ENCODE measurements at places on chromosomes 6 and 20.

- DNase-seq: no peak
These were observed 202.2 kb upstream of the PCSK2 start for GRCh38 chr20:17024513-17025119.

- no peak for DNase-seq
These were observed at the start of gene HLA-DMB for GRCh38 chr6:32940656-32941213. Gene HLA-DMB, minus strand, starts transcription at chr6:32941028. Its CDS starts 221 bp downstream, at chr6:32940807.

DNA sequence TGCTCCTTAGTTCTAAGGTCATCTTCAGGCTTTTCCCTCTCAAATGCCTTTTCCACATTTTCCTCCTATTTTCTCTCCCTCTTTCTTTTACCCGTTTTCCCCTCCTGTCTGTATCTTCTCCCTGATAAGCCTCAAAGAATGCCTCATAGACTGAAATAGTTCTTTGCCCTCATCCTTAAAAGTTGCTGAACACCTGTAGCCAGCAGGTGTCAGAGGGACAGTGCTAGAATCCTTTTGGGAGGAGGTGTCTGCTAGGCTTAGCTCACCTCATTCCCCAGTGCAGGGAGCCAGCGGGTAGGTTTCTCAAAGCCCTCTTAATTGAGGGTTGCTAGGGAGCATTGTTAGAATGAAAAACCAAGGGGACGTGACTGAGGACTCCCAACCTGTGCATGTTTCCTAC lies 204.0 kb downstream of the TSHZ2 start:
- no peak for DNase-seq

DNA sequence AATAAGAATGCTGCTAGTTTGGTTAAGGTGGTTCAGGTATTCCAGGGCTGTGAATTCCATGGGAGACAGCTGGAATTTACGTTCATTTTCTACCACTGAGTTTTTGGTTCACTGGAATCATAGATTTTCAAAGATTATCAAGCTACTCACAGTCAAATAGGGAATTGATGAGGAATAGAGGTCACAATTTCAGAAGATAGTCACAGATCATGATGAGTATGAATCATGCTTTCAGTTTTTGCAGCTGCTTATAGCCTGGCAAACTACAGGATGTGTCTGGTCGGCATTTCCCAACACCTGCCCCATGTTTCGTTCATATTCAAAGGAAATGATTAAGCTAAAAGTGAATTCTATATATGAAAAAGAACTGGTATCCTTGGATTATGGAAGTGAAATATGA lies 58.7 kb downstream of the BCKDHB start:
- DNase-seq: no peak

DNA sequence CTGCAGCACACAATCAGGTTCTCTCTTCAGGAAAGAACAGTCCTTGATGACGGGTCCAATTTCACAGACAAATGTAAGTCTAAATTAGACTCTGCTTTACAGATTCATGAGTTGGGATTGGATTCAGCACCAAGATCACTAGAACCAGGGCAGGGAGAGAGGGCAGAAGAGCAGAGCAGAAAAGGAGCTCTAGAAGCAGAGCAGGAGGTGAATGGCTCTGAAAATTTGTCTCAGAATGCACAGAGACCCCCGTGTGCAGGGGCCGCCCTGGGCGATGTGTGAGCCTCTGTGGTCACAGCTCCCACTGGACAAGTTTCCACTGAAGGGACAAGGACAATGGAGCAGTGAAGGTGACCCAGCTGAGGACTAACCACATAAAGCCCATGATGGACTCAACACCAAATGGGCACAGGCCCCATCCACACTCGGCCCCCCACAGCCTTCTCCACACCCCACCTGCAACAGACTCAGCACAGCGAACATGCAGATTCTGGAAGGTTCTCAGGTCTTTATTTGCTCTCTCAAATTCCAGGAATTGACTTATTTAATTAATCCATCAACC lies 3.5 kb downstream of the HLA-B start:
- DNase-seq: no peak

DNA sequence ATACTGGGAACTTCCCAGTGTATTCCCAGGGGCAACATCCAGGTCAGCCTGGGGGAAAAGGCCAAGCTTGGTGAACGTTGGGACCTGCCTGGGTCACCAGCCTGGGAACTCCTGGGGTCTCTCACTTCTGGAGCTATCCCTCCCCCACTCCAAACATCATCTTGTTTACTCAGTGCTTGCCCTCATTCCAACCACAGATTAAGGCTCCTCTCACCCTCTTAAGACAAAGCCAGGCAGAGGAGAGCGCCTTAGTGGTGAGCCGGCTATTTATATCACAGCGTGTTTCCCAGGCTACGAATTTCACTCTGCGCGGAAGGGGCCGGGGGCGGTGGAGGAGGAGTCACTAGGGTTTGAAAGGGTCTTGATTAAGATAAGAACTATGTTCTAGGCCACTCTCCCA lies 12.1 kb downstream of the PRPH2 start:
- DNase-seq: no peak

DNA sequence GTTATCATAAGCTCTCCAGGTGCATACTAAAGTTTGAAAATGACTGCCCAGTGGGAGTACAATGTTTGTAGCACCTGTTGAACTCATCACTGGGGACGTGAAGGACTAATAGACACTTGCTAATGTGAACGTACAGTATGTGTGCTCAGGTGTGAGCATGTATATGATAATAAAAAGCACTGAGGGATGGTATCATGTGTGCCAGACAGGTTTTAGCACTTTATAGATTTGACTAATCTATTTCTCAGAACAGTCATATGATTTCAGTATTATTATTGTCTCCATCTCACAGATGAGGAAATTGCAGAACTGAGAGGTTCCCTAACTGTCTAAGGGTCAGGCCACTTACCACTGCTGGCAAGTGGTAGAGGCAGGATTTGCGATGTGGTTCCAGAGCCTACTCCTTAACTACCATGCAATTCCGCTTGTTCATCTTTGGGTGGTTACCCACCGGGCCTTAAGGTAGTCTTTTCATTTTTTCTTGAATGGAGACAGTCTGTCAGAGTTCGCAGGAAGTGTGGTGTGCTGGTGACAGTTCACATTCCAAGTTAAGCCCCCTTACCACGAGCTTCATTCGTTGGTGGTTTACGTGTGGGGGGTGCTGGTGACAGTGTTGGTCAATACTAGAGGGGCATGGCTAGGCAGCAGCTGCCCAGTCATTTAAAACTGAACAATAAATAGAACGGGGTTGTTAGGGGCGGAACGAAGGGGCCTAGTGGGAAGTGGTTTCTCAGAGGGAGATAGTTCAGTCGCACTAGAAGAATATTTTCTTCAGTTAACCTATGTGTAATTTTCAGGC lies 46.8 kb downstream of the RREB1 start:
- DNase-seq: no peak

- no peak for DNase-seq
These were observed 45.9 kb upstream of the SASH1 start for GRCh38 chr6:148296771-148297170.

- DNase-seq: no peak
These were observed 2.4 kb upstream of the EFHC1 start for GRCh38 chr6:52417675-52418111.
